Caco-2 (cell line): ENCODE measurements at places on chromosomes 7 and 10.
A peak's percentile ranks its signal among the peaks of the same experiment; 100 is the strongest.

DNA sequence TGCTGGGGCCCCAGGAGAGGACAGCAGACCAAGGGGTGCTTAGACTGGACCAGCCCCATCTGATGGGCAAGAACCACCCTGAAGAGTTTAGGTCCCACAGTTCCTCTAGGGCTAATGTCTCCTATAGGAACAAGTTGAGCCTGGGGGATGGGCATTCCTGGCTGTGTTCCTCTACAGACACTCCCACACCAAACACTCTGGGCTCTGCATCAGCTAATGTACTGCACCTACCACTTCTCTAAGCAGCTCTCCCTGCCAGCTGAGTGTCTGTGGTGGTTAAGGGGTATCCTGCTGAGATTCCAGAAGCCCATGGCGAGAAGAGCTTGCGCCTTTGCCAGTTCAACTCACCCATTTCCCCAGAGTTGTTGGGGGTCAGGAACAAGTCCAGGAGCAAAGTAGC lies 284.1 kb upstream of the CSTF2T start:
- no peak for DNase-seq

GRCh38 chr7:144428431-144428830 lies 24.9 kb upstream of the NOBOX start:
- no peak for DNase-seq

- no peak for DNase-seq
These were observed 56.1 kb upstream of the ADO start for GRCh38 chr10:62748386-62748785.

GRCh38 chr7:26648554-26648953 lies 215.8 kb downstream of the SKAP2 start:
- DNase-seq, result no peak

DNA sequence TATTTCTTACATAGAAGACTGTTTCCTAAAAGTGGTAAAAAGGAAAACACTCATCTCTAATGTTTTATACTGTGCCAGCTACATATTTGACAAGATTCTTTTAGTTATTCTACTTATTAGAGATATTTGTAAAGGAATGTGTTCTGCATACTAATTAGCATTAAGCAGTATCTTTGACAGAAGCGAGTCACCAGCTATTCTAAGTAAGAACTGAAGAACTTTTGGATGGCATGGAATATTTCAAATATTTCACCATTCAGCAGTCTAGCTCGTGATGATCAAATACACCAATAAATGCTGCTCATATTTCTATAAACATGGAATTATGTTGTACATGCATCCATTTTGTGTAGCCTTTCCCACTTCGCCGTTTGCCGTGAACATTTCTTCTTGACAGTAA lies 241.6 kb upstream of the TCF7L2 start:
- no peak for DNase-seq

- no peak for DNase-seq
These were observed 93.8 kb downstream of the ITGB8 start for GRCh38 chr7:20424500-20424899.

GRCh38 chr7:35249537-35249907 lies 4.4 kb downstream of the TBX20 start:
- DNase-seq, result no peak

GRCh38 chr10:76036962-76037361 lies 605.5 kb downstream of the LRMDA start:
- no peak for DNase-seq

- DNase-seq, result no peak
These were observed 37.7 kb upstream of the IKZF1 start for GRCh38 chr7:50266635-50267386.

- no peak for DNase-seq
These were observed 903.6 kb upstream of the AUTS2 start for GRCh38 chr7:68694656-68695055.

DNA sequence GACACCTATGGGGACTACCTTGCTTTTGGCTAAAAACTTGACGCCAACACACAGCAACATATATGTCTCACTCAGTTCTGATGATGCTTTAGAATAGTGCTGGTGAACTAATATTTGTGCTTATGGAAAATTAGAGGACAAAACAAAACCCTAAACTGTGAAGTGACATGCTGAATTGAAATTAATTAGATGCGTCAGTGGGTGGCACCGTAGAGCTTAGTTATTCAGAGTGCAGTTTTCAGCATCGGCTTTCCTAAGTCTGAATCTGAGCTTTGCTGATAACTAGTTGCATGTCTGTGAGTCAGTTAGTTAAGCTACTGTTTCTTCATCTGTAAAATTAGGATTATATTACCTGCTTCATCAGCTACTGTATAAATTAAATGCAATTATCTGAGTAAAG lies 245.0 kb upstream of the SORCS1 start:
- no peak for DNase-seq

- DNase-seq, result no peak
These were observed 40.2 kb downstream of the ZNF365 start for GRCh38 chr10:62414359-62414758.

- peak; percentile 36 for DNase-seq
These were observed 304.4 kb upstream of the LYZL1 start for GRCh38 chr10:28984431-28984830.

DNA sequence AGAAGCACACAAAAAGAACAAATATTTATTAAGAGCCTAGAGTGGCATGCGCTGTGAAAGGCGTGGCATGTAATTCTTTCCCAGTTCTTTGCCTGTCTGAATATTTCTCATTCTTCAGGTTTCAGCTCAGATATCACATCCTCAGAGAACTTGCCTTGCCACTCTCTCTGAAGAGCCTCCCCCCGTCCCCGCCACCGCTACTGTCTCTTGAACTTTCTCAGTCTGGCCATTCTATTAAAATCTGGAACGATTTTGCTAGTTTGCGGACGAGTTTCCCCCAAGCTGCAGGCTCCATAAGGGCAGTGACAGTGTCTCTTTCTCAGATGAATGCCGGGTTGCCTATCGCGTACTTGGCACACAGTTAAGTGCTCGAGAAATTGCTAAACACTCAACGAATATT lies 787 bp upstream of the PLEKHA1 start:
- DNase-seq, result peak; percentile 58

- no peak for DNase-seq
These were observed 18.9 kb downstream of the EPHB4 start for GRCh38 chr7:100808354-100808875.

GRCh38 chr10:104032144-104032775 lies 53.4 kb downstream of the COL17A1 start:
- DNase-seq, result no peak

GRCh38 chr7:27254625-27255024 lies 12.0 kb downstream of the EVX1 start:
- no peak for DNase-seq

- DNase-seq, result no peak
These were observed 8.9 kb upstream of the VSTM4 start for GRCh38 chr10:49123981-49124950.

GRCh38 chr10:28734938-28735759 lies 57.8 kb downstream of the BAMBI start:
- DNase-seq, result peak; percentile 78

DNA sequence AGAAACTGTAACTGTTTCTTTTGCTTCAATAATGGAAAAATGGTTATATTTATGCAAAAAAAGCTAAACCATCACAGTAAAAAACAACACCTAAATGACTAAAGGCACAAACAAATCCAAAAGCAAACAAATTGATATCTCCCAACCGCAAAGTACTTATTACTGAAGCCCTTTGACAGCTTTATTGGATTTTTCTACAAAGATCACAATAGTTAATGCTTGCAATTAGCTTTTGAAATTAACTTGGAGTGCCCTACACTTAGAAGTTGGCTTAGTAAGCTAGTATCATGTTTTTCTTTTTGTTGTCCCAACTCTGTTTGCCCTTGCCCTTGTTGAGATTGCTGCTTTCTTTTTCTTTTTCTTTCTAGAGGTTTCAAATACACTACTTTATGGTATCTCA lies 257.5 kb downstream of the INHBA start:
- no peak for DNase-seq
